Effector CD8-positive, alpha-beta T cell (primary cell): ENCODE measurements at places on chromosomes 3 and 15.

- no peak for DNase-seq
These were observed 2.5 kb downstream of the OR4F6 start for GRCh38 chr15:101805605-101806345.

- no peak for DNase-seq
These were observed 41.4 kb downstream of the SUMF1 start for GRCh38 chr3:4425707-4426106.

GRCh38 chr3:4809922-4810321 lies 169.3 kb upstream of the BHLHE40 start:
- DNase-seq: no peak

- no peak for DNase-seq
These were observed 103.5 kb downstream of the UBE3A start for GRCh38 chr15:25335279-25335678.

GRCh38 chr3:141151439-141151838 lies 80.2 kb upstream of the PXYLP1 start:
- no peak for DNase-seq

- DNase-seq: no peak
These were observed 140.9 kb downstream of the NTRK3 start for GRCh38 chr15:88115486-88116152.

- no peak for DNase-seq
These were observed 102.9 kb upstream of the RAD18 start for GRCh38 chr3:9066141-9066540.

- DNase-seq: no peak
These were observed 199.8 kb downstream of the WDR72 start for GRCh38 chr15:53559364-53560277.

DNA sequence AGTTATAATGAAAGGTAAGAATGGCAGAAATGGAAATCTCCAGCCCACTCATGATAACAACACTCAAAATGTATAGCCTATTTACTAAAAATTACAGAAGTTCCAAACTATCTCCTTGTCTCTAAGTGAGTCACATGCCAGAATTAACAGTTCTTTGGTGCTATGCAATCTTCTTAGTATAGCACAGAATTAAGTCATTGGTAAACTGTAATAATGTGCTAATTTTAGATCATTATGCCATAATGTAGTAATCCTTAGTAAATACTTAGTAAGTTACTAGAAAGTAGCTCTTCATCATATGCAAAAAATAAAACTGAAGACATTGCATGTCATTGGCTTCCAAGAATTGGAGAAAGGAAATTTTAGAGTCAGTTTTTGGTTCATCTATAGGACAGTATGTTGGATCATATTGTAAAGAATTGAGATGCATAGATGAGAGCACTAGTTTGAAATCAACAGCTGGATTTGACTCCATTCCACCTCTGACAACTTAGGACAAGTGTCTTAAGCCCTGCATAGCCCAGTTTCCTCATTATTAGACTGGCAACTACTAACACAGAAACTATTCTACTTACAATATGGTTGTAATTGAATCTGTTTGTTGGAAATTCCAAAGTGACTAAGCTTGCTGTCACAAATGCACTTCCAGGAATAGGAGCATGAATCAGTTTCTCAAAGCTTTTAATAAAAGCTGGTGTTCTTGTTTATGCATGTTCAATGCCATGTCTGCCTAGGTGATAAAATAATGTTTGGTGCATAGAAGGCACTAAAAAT lies 40.1 kb upstream of the CD47 start:
- DNase-seq: no peak

GRCh38 chr3:144036498-144036897 lies 64.9 kb downstream of the DIPK2A start:
- no peak for DNase-seq

DNA sequence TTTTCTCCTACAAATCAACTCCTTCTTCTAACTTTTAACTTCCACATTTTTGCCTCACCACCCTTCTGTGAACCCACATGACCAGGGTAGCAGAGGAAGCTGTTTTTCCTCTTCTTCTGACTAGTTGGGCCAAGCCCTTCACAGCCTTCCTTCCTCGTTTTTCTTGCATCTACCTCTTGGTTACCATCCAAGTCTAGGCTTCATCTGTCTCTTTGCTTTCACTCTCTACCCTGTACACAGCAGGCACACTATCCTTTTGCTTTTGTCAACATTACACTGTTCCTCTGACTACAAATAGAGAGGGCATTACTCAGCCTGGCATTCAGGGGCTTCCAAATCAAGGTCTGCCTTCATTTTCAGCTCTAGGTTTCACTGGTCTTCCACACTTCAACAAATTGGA lies 22.0 kb downstream of the SLC9A9 start:
- no peak for DNase-seq

GRCh38 chr3:107347751-107348150 lies 29.5 kb upstream of the CCDC54 start:
- DNase-seq: no peak

- DNase-seq: no peak
These were observed 41.4 kb downstream of the SACM1L start for GRCh38 chr3:45730409-45731154.

GRCh38 chr3:186340204-186340603 lies 21.8 kb downstream of the DGKG start:
- DNase-seq: no peak

DNA sequence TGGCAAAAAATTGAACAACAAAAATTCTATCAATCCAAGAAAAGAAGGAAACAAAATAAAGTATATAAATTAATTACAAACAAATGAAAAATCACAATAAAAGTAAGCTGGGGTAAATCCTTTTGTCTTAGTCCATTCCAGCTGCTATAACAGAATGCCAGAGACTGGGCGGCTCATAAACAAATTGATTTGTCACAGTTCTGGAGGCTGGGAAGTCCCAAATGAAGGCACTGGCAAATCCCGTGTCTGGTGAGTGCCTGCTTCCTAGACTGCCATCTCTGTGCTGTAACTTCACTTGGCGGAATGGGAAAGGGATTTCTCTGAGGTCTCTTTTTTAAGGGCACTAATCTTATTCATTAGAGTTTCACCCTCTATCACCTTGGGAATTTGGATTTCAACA lies 53.6 kb upstream of the RPL35A start:
- DNase-seq: no peak

- DNase-seq: no peak
These were observed 49.7 kb upstream of the MYZAP start for GRCh38 chr15:57541805-57542504.

DNA sequence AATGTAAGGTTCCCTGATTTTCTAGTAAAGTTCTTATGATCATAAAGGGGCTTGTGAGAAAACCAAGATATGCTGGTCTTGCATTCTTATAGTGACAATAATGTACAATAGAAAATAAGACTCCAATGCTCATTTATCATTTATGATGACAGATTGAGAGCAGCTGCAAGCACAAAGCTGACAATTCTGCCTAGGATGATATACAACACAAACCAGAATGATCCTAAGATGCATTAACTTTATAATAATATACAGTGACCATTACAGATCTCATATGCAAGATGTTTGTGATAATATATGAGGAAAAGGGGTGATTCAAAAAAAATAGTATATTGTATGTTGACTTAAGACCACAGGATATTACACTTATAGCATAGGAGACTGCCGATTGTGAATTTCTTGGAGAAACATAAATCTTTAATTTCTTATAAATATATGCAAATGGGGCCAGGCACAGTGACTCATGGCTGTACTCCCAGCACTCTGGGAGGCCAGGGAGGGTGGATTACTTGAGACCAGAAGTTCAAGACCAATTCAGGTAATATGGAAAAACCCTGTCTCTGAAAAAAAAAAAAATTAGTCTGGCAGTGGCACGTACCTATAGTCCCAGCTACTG lies 387.0 kb downstream of the ZBBX start:
- no peak for DNase-seq

- no peak for DNase-seq
These were observed 36.2 kb downstream of the ZPLD1 start for GRCh38 chr3:102471001-102471400.

DNA sequence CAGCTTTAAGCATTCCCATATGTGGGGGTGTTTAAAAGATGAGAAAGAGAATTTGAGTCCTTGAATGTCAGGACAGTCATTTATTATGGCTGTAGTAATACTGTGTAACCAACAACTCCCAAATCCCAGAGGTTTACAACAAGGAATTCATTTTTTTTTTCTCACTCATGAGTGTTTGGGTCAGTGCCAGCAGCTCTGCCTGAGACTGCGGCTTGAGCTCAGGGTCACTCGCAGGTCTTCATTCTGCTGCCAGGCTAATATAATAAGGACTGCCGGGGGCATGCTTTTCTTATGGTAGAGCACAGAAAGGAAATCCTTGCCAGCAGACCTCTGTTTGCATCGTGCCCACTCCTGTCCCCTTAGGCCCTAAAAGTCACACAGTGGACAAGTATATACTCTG lies 277.9 kb upstream of the LMCD1 start:
- DNase-seq: no peak

GRCh38 chr15:56040081-56041035 lies 46.9 kb upstream of the NEDD4 start:
- DNase-seq: no peak

DNA sequence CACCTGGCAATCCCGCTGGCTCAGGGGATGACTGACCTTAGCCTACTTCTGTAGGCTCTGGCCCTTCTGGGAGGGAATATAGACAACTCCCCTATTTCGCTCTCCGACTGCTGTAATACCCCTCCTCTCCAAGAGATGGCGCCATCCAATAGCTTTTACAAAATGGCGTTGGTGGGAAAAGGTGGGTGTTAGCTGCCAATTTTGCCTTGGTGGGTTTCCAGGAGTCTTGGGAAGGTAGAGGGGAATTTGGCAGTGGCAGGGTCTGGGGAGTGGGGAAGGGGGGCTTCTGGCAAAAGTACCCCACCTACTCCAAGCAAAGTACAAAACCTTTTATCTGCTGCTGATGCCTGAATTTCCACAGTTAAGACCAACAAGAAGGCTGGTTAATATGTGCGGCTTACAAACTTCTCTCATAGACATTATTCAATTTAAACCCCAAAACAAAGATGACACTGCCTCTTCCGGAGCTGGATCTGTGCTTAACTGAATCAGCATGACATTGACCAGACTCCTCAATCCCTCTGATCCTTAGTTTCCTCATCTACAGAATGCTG lies 62.1 kb downstream of the RASGRF1 start:
- DNase-seq: no peak

- DNase-seq: no peak
These were observed 2.2 kb downstream of the TEX264 start for GRCh38 chr3:51673181-51673801.

- no peak for DNase-seq
These were observed 2.9 kb downstream of the ACY1 start for GRCh38 chr3:51986010-51986947.

- DNase-seq: no peak
These were observed 17.2 kb upstream of the DET1 start for GRCh38 chr15:88563638-88564037.

DNA sequence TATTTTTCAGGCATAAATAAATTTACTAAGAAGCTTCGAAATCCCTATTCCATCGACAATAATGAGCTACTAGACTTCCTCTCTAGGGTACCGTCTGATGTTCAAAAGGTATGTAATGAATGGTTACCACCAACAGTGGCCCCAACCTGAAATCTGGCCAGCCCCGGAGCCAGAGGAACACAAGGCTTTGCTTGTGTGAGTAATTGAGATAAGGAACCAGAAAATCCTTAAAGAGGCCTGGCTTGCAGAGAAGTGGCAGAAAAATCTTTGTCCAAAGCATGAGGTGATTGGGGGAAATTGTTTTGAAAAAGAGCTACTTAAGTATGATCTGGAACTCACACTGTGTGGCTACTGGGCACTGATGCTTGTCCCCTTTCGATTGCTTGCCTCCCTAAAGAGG lies 245.3 kb downstream of the MCTP2 start:
- no peak for DNase-seq

DNA sequence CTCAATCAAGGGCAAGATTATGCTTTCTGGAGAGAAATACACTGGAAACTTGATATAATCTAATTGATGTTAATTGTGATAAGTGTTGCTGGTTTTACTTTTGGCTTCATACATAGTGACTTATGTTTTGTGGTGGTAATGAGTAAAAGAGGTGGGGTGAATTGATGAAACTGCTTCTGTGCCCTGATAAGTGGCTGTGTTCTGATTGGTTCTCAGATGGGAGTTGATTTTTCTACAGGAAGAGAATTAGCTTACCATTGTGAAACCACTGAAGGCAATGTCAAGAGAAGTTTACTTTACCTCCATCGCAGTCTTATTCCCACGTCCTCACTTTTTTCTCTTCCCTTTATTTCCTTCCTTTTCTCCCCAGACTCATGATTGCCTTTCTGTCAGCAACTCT lies 23.8 kb downstream of the TMEM45A start:
- no peak for DNase-seq

- DNase-seq: no peak
These were observed 14.6 kb downstream of the TRAIP start for GRCh38 chr3:49841806-49842205.

GRCh38 chr3:126835472-126836219 lies 131.6 kb downstream of the CHCHD6 start:
- DNase-seq: no peak

GRCh38 chr3:36881735-36882134 lies 63.1 kb downstream of the TRANK1 start:
- DNase-seq: no peak
